ENCODE measurements at places on chromosomes 11 and 22. TPM values are rescaled to one million over a fixed set of nuclear protein-coding genes. Genes with fewer than 3 reads are reported as not detected.

The CASP5 gene
- total RNA-seq: not detected

The ASRGL1 gene
- 6.5 TPM for total RNA-seq

The TRIM68 gene
- total RNA-seq: 11.6 TPM

The TMEM191B gene
- 1.1 TPM for total RNA-seq

The THAP12 gene
- total RNA-seq: 52.9 TPM

The BATF2 gene
- 0.53 TPM for total RNA-seq

The GUCY1A2 gene
- total RNA-seq: not detected

The MMP11 gene
- total RNA-seq: 0.20 TPM

The DBX1 gene
- total RNA-seq: not detected

The NOX4 gene
- not detected for total RNA-seq

The ZP1 gene
- total RNA-seq: not detected

The CCDC73 gene
- total RNA-seq: not detected

The ELMOD1 gene
- total RNA-seq: not detected

The SYNGR1 gene
- total RNA-seq: 0.15 TPM

The PDE2A gene
- 1.8 TPM for total RNA-seq

Data from activated CD4-positive, alpha-beta memory T cell treated with anti-CD3 and anti-CD28 coated beads, Interleukin-2, amount 10 ng/mL, durations not matched to agents 7 days and 5 days (primary cell).